Foreskin keratinocyte (primary cell): ENCODE measurements at places on chromosomes 4 and X.

GRCh38 chr4:176451443-176451842 lies 131.7 kb downstream of the SPCS3 start:
- no peak for DNase-seq

DNA sequence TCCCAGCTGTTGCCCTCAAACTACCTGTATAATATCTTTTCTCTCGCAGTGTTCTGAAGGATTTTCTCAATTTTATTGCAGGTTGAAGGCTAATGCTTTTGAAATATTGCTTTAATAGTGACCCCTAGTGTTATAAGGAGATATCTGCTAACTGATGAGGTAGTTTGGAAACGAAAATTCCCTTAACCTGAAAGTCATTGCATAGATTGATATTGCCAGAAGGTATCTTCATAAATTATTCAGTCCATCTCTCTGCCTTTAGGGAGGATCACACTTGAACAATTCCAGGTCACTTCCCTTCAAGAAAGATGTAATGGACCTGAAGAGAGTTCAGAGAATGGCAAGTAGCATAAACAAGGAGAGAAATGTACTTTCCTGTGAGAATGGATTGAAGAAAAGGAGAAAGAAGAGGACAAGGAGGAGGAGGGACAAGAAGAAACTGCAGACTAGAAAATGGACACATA lies 44.1 kb downstream of the TIGD4 start:
- peak; percentile 41 for DNase-seq

DNA sequence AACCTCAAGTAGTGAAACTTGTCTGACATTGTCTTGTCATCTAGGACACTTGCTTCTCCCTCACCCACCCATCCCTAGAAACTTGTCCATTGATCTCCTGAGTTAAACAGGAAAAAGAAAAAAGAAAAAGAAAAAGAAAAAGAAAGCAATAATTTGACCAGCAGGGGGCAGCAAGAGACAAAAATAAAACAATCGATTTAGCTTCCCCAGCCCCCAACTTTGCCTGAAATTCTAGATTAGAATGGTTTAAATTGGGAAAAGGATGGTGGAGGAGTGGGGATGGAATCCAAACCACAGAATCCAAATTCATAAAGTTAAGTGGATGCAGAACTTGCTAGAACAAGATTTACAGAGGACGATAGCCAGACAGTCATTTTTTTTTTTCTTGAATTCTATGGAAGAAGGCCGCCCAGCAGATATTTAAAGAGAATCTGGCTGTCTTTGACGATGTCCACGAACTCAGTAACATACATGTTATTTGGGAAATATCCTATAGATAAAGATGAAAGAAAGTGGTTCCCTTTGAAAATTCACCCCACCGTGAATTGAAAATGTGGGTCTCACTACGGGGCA lies 282.9 kb downstream of the USP46 start:
- DNase-seq, result no peak

DNA sequence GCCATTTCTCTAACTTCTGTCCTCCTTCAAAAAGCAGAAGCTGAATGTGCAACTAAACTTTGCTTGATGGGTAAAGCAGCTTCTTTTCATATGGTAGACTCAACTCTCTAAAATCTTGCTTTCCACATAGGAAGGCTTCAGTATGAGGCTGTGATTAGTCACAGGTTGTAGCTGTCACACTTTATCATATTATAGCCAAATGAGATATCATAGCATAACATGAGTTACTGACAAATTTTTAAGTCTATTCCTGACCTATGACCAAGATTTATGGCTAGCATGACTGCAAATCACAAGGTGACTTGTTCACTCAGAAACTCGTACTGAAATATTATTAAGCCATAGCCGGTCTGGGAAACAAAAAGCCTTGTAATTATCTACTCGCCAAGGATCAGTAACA lies 998.6 kb downstream of the RPA4 start:
- peak; percentile 59 for DNase-seq

GRCh38 chr4:81960961-81961360 lies 412.8 kb downstream of the HNRNPD start:
- DNase-seq, result no peak

GRCh38 chr4:44679060-44679459 lies 840 bp downstream of the GUF1 start:
- no peak for DNase-seq

DNA sequence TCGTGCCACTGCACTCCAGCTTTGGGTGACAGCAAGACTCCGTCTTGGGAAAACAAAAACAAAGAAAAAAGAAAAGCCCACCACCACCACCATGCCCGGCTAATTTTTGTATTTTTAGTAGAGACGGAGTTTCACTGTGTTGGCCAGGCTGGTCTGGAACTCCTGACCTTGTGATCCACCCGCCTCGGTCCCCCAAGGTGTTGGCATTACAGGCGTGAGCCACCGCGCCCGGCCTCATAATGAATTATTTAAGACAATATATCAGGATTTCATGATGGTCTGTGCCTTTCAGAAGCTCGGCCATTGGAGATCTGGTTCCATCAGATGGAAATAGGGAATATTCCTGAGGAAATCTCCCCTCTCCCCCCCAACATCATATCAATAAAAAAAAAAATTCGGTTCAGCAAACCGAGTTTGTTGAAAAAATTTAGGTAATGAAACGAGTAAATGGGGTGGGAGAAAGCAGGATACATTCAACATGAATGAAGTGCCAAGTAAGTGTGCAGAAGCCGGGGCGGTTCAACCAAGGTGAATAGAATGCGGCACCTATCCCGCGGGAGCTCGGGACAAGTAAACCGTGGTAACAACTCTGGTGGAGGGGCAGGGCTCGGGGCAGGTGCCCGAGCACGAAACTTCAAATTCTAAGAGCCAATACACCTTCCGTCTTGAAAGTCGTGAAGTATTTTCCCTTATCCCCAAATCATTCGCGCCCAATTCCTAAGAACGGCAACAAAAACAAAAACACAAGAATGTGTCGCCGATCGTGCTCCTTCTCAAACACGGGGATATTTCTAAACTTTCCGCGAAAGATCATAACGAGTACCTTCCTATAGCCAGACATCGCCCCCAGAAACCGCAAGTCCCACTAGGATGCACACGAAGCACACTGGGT lies 773 bp upstream of the TXLNG start:
- DNase-seq, result no peak

GRCh38 chr4:67779631-67780030 lies 25.4 kb upstream of the GNRHR start:
- peak; percentile 89 for DNase-seq

DNA sequence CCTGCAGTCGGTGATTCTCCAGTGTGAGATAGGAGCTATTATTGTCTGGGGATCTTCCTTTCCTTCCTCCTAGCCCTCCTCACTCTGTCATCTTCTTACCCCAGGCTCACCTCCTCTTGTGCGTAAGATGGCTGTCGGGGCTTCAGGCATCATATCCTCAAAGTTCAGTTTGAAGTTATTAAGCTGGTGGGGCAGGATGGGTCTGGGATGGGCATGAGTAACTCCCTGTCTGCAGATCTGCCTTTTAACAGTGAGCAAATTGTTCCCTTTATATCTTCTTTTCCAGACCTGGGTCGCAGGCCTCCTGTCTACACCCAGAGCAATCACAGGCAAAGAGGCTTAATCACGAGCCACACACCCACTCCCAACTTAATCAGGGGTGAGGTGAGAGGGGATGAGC lies 900 bp upstream of the MTMR1 start:
- DNase-seq, result no peak

GRCh38 chr4:2399631-2400190 lies 18.7 kb downstream of the ZFYVE28 start:
- no peak for DNase-seq

DNA sequence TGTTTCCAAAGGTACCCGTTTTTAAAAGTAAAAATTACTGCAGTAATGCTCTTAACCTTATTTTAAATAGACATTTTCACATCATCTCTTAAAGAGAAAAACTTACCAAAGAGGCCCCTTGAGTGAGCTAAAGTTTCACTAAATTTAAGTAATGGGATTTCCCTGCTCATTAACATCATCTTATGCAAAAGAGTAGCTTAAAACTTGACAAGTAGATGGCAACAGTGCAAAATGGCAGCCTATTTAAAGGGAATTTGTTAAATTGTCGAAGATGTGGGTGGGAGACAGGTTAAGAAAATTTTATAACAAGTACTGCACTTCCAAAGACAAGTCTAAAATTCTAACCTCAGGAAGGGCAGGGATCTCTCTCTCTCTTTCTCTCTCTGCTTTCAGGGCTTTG lies 271.7 kb upstream of the LDB2 start:
- no peak for DNase-seq

DNA sequence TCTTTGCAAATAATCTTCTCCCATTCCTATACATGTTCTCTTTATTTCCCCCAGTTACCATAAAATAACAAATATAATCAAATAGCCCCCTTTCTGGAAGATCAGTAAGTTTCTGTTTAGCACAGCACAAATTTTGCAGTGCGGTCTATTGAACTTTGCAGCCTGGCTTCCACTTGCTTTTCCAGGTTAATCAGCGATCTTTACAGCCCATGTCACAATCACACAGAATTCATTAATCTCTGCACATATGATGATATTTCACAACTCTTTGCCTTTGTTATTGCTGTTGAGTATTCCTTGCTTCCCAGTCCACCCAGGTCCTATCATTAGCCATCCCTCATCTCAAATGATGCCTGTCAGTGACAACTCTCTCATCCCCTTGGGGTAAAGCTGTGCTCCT lies 2358.0 kb downstream of the PCDH7 start:
- DNase-seq, result no peak

- peak; percentile 50 for DNase-seq
These were observed 209.5 kb upstream of the CPEB2 start for GRCh38 chr4:14792702-14793227.

GRCh38 chrX:8190341-8190830 lies 19.3 kb upstream of the VCX2 start:
- DNase-seq, result peak; percentile 5

DNA sequence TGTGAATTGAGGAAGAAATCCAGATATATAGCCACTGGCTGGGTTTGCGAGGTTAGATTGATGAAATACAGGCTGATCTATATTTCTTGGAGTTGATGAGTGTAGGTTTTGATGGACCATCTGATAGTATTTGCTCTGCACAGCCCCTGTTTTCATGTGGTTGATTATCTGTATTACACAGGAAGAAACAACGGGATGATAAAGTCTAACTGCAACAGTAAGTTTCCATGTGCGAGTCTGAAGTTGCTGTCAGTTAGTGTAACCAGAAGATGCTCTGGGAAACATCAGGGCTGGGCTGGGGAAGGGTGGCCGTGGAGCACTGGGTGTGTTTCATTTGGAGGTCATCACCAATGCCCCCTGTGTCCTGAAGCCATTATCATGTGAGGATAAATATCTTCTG lies 148.4 kb upstream of the SFRP2 start:
- no peak for DNase-seq

- DNase-seq, result no peak
These were observed 69.7 kb upstream of the DCLK2 start for GRCh38 chr4:150008546-150008945.

DNA sequence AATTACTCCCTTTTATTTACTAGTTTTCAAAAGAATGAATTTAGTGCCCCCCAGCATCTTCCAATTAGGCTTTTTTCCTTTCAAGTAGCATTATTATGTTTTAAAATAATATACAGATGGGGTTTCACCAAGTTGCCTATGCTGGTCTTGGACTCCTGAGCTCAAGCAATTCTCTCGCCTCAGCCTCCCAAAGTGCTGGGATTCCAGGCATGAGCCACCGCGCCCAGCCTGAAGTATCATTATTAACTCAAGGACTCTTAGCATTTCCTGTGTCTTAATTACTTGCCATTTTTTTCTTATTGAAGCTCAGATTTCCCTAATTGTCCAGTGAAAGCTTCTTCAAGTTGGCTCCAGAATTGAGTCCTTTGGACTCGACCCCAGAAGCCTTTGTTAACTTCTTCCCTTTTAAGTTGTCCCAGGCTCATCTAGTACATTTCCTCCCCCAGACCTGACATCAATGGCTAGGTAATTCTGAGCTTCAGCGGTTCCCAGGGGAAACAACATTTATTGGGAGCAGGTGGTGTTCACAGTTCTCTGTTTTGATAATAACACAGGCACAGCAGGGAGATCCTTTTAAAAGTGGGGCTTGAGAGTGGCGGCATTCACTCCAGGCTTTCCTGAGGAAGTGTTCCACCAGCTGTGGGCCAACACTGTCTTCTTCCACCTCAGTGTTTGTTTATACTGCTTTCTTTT lies 10.0 kb downstream of the SAT1 start:
- no peak for DNase-seq

DNA sequence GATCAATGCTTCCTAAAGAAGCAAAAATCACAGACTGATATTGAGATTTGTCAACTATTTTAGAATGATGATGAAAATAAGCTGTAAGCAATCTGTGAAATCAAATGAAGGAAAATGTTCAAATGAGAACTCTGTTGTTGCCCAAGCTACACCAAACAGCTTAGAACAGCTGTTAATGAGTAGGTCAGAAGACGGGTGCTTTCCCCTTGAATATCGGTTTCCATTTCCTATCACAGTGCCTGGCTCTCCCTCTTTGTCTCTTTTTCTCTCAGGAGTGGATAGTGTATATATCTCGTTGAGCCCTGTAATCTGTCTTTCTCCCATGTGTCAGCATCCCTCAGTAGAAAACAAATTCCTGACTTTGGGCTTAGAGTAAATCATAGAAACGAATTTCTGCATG lies 1592.9 kb upstream of the TENM3 start:
- DNase-seq, result no peak

- DNase-seq, result no peak
These were observed 196.9 kb upstream of the ANK2 start for GRCh38 chr4:112852601-112853000.

GRCh38 chr4:48985976-48986653 lies at the start of gene CWH43:
CWH43 (plus strand) TSS chr4:48986275; CDS start chr4:48986430, 155 bp downstream.
- no peak for DNase-seq

DNA sequence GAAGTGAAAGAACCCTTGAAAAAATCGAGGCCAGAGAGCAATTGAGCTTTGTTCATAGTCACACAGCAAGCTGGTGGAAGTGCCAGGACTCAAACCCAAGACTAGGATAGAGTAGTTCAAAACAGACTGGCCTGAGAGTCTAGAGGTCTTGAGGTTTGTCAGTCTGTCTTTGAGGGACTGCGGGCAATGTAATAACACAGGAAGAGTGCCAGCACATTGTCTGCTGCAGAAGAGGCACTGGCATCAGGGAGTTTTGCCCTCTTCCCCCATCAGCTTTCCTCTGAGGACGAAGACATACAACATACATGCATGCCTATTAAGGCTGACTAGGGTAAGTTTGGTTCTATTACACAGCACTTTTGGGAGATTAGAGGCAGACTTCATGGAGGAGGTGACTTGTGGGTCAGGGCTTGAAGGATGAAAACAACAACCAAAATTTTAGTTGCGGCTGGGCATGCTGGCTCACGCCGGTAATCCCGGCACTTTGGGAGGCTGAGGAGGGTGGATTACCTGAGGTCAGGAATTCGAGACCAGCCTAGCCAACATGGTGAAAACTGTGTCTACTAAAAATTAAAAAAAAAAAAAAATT lies 64.1 kb upstream of the LAS1L start:
- DNase-seq, result no peak

GRCh38 chrX:106891762-106892460 lies 11.2 kb downstream of the RIPPLY1 start:
- DNase-seq, result peak; percentile 11

- no peak for DNase-seq
These were observed 1.9 kb upstream of the SEPTIN6 start for GRCh38 chrX:119694601-119695534.
